ENCODE measurements at places on chromosomes 6 and 20. TPM values are rescaled to one million over a fixed set of nuclear protein-coding genes. Genes with fewer than 3 reads are reported as not detected.

DNA sequence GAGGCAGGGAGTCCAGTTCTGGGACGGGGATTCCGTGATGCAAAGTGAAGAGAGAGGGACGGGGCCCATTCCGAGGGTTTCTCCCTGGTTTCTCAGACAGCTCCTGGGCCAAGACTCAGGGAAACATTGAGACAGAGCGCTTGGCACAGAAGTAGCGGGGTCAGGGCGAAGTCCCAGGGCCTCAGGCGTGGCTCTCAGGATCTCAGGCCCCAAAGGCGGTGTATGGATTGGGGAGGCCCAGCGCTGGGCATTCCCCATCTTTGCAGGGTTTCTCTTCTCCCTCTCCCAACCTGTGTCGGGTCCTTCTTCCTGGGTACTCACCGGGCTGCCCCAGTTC, 35.9 kb upstream of the HLA-G start:
- peak overlapping the region; percentile 59 for H3K4me3 ChIP-seq
- DNase-seq: peak; percentile 17
- H3K4me1 ChIP-seq: peaks cover 5% of the 10 kb centered on the region
- no peaks in the 10 kb centered on the region for H3K36me3 ChIP-seq
- no peaks in the 10 kb centered on the region for H3K27me3 ChIP-seq

DNA sequence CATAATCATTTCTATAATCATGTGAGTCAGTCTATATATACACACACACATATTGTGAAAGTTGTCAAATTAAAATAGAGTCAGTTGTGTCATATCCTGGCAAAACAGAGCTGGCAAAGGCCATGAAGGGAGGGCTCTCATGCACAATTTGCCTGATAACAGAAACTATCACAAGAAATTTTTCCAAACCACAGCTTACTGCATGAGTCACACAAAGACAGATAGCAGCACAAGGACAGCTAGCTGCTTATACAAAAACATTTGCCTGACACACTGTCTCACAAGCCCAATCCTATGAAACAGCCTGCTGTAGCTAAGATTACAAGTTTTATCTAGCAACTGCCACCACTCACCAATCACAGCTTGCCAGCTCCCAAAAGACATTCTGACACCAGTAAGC, 848.5 kb upstream of the MAN1A1 start:
- H3K27me3 ChIP-seq: no peaks in the 10 kb centered on the region
- no peaks in the 10 kb centered on the region for H3K4me1 ChIP-seq
- H3K36me3 ChIP-seq: no peaks in the 10 kb centered on the region
- no peak for DNase-seq
- no peak overlapping the region for H3K4me3 ChIP-seq
- H3K27ac ChIP-seq: no peak overlapping the region

GRCh38 chr6:35787266-35788218, 6.7 kb downstream of the CLPSL1 start:
- no peaks in the 10 kb centered on the region for H3K4me1 ChIP-seq
- DNase-seq: no peak
- H3K36me3 ChIP-seq: no peaks in the 10 kb centered on the region
- no peaks in the 10 kb centered on the region for H3K27me3 ChIP-seq
- no peak overlapping the region for H3K27ac ChIP-seq

GRCh38 chr6:107524626-107525025, 34.7 kb downstream of the SOBP start:
- no peak for DNase-seq

DNA sequence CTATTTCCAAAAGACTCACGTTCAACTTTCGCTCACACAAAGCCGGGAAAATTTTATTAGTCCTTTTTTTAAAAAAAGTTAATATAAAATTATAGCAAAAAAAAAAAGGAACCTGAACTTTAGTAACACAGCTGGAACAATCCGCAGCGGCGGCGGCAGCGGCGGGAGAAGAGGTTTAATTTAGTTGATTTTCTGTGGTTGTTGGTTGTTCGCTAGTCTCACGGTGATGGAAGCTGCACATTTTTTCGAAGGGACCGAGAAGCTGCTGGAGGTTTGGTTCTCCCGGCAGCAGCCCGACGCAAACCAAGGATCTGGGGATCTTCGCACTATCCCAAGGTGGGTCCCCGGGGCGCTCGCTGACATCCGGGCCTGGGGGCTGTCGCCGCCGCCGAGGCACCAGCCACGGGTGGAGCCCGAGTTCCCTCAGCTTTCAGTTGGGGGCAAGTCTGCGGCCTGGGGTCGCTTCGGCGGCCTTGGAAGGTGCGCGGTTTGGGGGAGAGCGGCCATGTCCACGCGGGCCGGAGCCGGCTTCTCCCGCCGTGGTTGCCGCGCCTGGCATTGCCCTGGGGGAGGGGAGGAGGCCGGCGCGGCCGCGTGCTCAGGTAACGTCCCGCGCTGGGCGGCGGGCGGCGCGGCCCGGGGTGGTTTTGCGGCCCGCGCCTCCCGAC, 429 bp downstream of the AMD1 start:
- H3K27ac ChIP-seq: peak overlapping the region; percentile 93
- DNase-seq: peak; percentile 36
- H3K27me3 ChIP-seq: no peaks in the 10 kb centered on the region
- peaks cover 30% of the 10 kb centered on the region for H3K4me1 ChIP-seq
- no peaks in the 10 kb centered on the region for H3K36me3 ChIP-seq

DNA sequence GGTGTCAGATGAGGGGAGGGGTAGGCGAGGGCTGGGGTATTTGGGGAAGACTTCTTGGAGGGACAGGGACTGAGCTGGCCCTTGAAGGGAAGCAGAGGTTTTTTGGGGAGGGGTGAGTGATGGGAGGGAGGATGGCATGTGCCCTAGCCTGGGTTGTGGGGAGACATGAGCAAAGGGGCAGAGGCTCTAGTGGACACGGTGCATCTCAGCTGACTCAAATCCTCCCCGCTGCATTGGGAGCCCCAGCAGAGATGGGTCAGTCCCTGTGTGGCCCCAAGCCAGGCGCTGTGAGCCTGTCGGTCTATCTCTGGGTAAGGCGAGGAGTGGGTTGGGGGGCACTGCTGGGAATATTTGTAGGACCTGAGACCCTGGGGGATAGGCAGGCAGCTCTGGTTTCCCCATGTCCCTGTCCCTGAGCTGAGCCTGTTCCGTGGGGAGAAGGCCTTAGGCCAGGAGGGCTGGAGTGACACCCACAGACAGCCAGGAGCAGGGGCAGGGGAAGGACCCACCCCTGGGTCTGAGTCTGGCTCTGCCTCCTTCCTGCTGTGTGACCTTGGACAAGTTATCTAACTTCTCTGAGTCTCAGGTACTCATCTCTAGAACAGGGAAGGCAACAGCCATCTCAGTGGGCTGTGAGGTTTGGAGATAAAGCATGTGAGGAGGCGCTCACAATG, 36.0 kb downstream of the SPDEF start:
- H3K4me3 ChIP-seq: no peak overlapping the region
- no peaks in the 10 kb centered on the region for H3K27me3 ChIP-seq
- H3K27ac ChIP-seq: no peak overlapping the region
- no peaks in the 10 kb centered on the region for H3K36me3 ChIP-seq

- H3K4me3 ChIP-seq: no peak overlapping the region
- H3K4me1 ChIP-seq: no peaks in the 10 kb centered on the region
- H3K27me3 ChIP-seq: no peaks in the 10 kb centered on the region
- H3K27ac ChIP-seq: no peak overlapping the region
- no peak for DNase-seq
These were observed 49.2 kb upstream of the FABP7 start for GRCh38 chr6:122730334-122730733.

DNA sequence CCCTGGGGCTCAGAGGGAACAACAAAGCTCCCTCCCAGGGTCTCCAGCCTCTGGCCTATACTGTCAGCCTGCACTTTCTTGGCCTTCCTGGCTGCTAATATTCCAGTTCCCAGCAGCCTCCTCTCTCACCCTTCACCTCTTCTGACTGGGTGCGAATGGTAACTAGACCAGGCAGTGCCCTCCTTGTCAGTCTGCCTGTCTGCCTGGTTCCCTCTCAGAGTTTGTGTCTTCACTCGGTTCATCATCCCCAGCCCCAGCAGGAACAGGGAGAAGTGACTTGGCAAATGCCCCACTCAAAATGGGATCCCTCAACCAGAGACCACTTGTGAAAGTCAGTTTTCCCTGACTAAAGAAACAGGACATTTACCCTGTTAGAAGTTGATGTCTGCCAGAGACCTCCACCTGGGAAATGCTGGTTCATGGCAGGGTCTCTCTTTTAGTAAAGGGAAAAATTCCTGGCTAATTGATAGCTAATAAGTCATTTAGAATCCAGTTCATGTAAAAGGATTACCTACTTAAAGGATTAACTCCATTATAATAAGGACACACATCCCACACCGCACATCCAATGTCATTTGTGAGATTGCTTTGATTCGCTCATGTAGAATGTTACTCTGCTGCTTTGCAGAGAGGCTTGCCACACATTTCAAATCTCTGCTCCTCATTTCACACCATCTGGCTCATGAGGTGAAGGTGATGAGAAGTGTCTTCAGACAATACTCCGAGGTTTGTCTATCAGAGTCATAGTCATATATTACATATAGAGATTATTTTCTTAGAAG, 18.6 kb upstream of the MICB start:
- H3K27me3 ChIP-seq: no peaks in the 10 kb centered on the region
- H3K27ac ChIP-seq: no peak overlapping the region
- no peak for DNase-seq
- no peaks in the 10 kb centered on the region for H3K36me3 ChIP-seq

DNA sequence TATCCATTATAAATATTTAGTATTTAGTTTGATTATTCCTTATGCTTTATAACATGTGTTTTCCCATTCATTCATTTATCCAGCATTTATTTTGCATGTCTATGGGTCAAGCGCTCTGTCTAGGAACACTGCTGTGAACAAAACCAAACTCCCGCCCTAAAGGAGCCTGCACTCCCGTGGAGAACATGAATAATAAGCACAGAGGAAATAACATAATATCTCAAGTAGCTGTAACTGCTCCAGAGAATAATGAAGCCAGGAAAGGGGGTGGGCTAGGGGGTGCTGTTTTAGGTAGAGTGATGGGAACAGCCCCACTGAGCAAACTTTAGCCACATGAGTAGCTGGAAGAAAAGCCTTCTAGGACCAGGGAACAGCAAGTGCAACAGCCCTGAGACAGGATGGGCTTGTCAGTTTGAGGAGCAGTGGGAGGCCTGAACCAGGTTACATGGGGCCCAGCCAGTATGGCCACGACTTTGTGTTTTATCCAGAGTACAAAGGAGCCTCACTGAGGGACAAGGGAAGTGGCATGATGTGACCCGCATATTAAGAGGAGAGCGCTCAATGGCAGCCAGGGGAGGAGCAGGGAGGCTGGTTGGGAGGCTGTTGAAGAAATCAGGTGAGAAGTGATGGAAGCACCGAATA, 24.4 kb upstream of the PRND start:
- no peak for DNase-seq
- H3K36me3 ChIP-seq: no peaks in the 10 kb centered on the region
- no peaks in the 10 kb centered on the region for H3K27me3 ChIP-seq
- no peak overlapping the region for H3K4me3 ChIP-seq

GRCh38 chr6:30681766-30682142, 4.7 kb downstream of the PPP1R18 start:
- H3K4me1 ChIP-seq: peaks cover 29% of the 10 kb centered on the region
- H3K4me3 ChIP-seq: no peak overlapping the region
- H3K36me3 ChIP-seq: no peaks in the 10 kb centered on the region
- H3K27me3 ChIP-seq: no peaks in the 10 kb centered on the region
- peak overlapping the region; percentile 89 for H3K27ac ChIP-seq

The CRISP3 gene
- 0.12 TPM for total RNA-seq
